MG63 (cell line): ENCODE measurements at places on chromosomes 3 and 15. TPM values are rescaled to one million over a fixed set of nuclear protein-coding genes. Genes with fewer than 3 reads are reported as not detected.

DNA sequence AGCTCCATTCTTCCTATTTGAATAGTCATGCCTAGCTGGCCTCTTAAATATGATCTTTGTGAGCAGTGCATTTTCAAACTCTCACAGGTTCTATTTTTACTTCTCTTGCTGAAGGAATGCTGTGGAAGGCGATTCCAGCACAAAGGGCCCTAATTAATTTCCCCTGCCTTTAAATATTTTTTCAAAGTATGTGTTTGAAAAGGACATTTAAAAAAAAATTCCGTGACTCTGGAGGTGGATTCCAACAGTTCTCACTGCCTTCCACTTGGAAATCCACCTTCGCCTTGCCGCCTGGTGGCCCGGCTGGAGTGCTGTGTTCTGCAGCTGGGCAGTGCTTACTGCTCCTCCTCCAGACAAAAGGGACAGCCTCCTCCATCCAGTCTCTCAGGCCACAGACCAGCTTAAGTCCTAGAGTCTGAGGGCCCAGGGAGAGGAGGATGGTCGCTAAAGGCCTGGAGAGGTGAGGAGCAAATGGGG is 61.5 kb upstream of the CORO2B start:
- no peak for DNase-seq

Gene IGF2BP2
- 26.2 and 49.3 TPM in 2 replicates for total RNA-seq

GRCh38 chr15:80252121-80252518 is at the start of gene CTXND1:
Gene CTXND1, minus strand, starts transcription at chr15:80252213. Its CDS starts 50,264 bp downstream, at chr15:80201949.
- peak; percentile 15 for DNase-seq

DNA sequence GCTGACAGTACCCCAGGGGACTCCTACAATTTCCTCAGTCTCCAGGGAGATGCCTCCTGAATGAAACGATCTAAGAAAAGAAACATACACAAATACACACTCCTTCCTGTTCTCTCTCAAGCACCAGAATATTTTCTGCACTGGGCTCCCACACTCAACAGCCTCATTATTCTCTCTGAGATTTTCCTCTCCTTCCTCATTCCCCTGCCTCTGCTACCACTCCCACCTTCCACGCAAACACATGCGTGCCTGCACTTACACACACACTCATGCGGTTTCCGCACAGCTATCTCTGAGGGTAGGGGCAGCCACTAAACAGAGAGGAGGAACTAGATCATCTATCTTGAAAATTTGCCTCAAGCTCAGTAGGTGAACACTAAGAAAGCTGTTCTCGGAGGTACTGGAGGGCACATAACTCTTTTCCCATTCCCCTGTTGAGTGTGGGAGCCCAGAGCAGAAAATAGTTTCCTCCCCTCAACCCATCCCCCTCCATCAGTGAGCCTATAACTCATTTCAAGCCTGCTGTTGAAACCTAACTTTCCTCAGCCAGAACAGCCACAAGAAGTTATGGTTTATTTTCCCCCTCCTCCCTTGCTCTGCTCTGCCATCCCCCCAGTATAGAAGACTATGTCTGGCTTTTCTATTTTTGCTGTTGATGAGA is 30.5 kb upstream of the TIPARP start:
- no peak for DNase-seq

- DNase-seq, result no peak
Measured at GRCh38 chr3:150074277-150074676, 103.6 kb upstream of the PFN2 start.

GRCh38 chr3:8278448-8278847 is 223.2 kb upstream of the LMCD1 start:
- DNase-seq, result no peak

DNA sequence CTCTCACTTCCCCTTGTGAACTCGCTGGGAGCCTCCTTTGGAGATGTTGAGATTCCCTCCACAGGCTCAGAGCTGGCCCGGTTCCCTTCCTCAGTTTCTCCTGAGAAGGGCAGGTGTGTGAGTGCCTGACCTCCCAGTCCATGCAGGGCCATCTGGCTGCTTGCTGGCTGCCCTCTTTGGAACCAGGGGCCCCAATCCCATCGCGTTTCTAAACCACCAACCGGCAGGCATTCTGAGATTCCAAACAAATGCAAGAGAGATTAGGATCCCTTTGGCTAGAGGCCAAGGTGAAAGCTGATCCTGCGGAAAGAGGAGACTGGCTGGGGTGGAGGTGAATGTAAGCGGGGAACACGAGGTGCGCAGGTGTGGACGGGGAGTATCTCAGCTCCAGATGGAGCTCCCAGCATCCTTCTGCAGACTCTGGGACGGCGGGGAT is 2.9 kb upstream of the PRRT3 start:
- DNase-seq, result no peak

GRCh38 chr3:104987859-104988258 is 378.9 kb upstream of the ALCAM start:
- no peak for DNase-seq

GRCh38 chr15:78950902-78951840 is 6.3 kb upstream of the CTSH start:
- DNase-seq, result no peak

DNA sequence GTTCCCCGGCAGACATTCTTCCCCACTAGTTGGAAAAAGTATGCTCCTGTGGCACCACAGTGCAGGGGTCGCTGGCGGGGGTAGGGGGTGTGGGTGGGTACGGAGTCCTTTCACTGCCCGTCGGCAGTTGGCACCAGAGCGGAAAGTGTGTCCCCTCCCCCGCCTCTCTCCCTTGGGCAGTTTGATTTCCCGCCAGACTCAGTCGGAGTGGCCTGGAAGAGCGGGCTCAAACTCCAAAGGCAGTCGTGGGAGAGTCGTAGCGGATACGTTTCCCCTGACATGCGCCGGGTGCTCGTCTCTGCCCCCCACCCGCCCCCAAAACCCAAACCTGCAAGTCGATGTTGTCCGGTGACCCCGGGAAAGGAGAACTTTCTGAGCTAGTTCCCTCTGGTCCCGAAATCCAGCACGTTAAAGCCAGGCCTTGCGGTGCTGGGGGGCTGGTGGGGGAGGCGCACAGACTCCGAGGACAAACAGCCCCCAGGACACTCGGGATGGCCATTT is 4.4 kb upstream of the FOXB1 start:
- DNase-seq, result no peak

Gene PATL2
- not detected in 2 replicates for total RNA-seq

DNA sequence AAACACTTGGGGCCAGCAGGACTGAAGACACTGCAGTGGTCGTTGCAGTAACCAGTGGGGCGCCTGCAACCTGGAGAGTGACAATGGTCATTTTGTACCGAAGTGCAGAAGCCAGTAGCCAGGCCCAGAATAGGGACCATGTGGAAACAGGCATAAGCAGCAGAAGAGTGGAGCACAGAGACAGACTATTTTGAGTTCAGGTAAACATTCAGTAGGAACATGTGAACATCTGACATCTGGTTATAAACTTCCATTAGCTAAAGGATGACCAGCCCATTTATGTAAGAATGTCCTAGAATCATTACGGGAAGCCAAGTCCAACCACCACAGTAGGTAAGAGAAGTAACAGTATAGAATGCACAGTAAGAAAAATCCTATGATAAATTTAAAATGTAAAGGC is 32.4 kb upstream of the TKT start:
- no peak for DNase-seq

Gene ADAMTSL3
- total RNA-seq, result 0.10 and 0.23 TPM in 2 replicates

- no peak for DNase-seq
Measured at GRCh38 chr3:103532986-103533385, 1098.2 kb downstream of the ZPLD1 start.

Gene MESP2
- 1.8 TPM in 1 of 2 replicates, not detected in the other for total RNA-seq

Gene C3orf22
- total RNA-seq, result not detected in 2 replicates

- DNase-seq, result no peak
Measured at GRCh38 chr15:74387621-74388362, 20.3 kb upstream of the CYP11A1 start.

- DNase-seq, result no peak
Measured at GRCh38 chr3:127008236-127008635, 25.3 kb downstream of the PLXNA1 start.

DNA sequence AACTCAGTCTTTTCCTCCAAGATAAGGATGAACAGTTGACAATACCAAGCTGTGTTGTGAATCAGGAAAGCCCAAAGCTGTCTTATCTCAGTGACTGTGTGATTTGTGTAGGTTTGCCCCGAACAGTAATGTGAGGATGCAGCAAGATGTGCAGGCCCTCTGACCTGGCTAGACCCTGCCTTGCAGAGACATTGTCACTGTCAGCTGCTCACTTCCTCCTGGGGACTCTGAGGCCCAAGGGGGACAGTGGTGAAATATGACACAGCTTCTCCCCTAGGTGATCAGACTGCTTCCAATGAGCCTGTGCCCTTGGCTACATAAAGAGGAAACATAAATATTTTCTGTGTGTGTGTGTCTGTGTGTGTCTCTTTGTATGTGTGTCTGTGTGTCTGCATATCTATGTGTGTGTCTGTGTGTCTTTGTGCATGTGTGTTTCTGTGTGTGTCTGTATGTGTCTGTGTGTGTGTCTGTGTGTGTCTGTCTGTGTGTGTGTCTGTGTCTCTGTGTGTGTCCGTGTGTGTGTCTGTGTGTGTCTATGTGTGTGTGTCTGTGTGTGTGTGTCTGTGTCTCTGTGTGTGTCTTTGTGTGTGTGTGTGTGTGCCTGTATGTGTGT is 21.7 kb downstream of the LRRK1 start:
- no peak for DNase-seq

- no peak for DNase-seq
Measured at GRCh38 chr3:156014489-156014888, 105.9 kb upstream of the KCNAB1 start.

Gene AADACL2
- total RNA-seq, result not detected in 2 replicates

GRCh38 chr15:41661518-41662225 is 1.5 kb downstream of the MGA start:
- DNase-seq, result peak; percentile 73

GRCh38 chr3:56185827-56186226 is 282.4 kb downstream of the ERC2 start:
- DNase-seq, result no peak

Gene ZNF860
- not detected in 2 replicates for total RNA-seq

GRCh38 chr15:43911235-43911781 is 84.5 kb downstream of the WDR76 start:
- DNase-seq, result peak; percentile 98

- no peak for DNase-seq
Measured at GRCh38 chr3:167305340-167305890, 74.7 kb downstream of the ZBBX start.

DNA sequence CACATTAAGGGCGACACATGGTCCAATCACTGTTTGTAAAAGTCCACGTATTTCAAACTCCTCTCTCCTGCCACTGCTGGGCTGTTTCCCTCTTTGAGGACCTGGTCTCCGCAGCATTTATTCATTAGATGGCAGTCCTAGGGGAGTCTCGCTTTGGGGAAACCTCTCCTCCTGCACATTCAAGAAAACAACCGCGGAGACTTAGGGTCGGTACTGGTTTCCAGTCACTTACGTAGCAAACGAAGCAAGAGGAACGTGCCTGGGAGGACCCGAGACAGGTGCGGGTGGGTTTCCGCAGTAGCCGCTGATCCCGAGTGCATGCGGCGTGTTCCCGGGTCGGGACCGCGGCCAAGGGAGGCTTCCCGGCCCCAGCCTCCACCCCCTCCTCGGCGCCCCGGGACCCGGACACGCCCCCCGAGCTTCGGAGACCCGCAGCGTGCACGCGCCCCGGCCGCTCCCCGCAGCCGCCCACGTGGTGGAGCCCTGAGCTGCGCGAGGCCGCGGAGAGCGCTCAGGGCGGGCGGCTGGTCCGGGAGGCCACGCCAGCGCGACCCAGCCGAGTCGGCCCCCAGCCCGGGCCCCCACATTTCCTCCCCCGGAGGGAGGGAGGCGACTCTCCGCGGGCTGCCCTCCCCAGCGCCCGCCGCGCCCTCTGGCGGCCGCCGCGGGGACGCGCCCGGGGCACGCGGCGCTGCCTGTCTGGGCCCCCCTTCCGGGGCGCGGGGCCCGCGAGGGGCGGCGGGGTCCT is 1.1 kb upstream of the IGF1R start:
- peak; percentile 89 for DNase-seq

- DNase-seq, result peak; percentile 81
Measured at GRCh38 chr3:190321789-190322603, at the start of gene CLDN1. Gene CLDN1, minus strand, starts transcription at chr3:190322446. Its CDS starts 240 bp downstream, at chr3:190322206.
